ENCODE measurements at places on chromosomes 6 and 20.

DNA sequence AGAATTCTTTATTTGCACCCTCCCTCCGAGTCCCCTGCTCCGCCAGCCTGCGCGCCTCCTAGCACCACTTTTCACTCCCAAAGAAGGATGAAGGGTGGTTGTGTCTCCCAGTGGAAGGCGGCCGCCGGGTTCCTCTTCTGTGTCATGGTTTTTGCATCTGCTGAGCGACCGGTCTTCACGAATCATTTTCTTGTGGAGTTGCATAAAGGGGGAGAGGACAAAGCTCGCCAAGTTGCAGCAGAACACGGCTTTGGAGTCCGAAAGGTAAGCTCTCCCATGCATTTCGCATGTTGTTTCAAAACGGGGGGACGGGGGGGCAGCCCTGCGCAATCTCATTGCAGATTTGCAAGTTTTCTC lies 357 bp downstream of the PCSK2 start:
- DNase-seq = no peak

DNA sequence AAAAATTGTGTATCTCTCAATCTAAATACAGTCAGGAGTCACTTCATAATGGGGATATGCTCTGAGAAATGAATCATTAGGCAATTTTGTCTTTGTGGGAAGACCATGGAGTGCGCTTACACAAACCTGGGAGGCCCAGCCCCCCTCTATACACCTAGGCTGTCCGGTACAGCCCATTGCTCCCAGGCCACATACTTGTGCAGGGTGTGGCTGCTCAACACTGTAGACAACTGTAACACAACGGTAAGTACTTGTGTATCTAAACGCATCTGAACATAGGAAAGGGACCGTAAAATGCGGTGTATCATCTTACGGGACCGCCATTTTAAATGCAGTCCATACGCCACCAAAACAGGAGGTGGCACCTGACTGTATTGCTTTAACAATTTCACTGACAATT lies 58.0 kb upstream of the FRMD1 start:
- no peak for DNase-seq

GRCh38 chr6:20653085-20653479 lies 118.8 kb downstream of the CDKAL1 start:
- DNase-seq = no peak

DNA sequence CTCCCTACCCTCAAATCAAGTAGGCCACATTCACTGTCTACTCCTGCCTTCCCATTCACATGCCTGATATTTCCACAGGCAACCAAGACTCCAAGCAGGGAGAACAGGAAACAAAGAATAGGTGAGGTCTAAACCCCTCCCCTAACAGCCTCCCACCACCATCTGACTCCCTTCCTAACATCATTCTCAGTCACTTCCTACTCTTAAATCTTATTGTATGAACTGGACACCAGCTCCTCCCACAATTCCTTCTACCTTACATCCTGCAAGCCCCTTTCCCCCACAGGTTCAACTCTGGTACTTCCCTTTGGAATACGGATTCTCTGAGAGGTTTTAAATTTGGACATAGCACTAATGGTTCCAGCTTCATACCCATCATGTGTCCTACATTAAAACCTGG lies 944 bp upstream of the C6orf136 start:
- DNase-seq = no peak

GRCh38 chr6:28134015-28134414 lies 7.7 kb upstream of the ZKSCAN8 start:
- DNase-seq = no peak

- no peak for DNase-seq
These were observed 123.3 kb downstream of the INSM1 start for GRCh38 chr20:20491110-20491783.

DNA sequence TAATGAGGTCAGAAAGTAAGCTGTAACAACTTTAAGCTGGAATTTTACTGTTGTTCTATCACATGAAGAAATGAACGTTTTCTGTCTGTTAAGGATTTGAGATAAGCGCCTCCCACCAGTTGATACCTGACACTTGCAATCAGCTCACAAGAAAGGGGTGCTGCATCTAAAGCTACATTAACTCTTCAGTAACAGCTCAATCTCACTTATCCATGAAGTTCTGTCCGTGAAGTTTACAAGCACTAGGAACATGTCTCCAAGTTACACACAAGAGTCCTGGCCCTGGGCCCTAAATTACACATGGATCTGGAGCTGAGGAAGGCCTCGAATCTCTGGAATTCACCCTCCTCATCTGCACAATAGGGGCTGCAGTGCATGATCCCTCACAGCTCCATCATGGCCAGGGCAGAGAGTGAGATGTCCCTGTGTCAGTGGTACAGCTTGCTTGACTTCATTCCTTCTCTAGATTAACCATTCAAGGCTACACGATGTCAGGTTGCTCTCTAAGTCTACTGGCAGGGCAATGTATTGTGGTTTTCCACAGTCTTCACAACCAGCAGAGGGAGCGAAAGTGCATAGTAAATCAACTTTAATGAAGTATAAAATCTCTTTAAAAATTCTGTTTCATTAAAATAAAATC lies 182.4 kb upstream of the MCHR2 start:
- DNase-seq = no peak

Measured in iPS DF 19.7 (cell line).